ENCODE measurements at places on chromosomes 1 and 21.

DNA sequence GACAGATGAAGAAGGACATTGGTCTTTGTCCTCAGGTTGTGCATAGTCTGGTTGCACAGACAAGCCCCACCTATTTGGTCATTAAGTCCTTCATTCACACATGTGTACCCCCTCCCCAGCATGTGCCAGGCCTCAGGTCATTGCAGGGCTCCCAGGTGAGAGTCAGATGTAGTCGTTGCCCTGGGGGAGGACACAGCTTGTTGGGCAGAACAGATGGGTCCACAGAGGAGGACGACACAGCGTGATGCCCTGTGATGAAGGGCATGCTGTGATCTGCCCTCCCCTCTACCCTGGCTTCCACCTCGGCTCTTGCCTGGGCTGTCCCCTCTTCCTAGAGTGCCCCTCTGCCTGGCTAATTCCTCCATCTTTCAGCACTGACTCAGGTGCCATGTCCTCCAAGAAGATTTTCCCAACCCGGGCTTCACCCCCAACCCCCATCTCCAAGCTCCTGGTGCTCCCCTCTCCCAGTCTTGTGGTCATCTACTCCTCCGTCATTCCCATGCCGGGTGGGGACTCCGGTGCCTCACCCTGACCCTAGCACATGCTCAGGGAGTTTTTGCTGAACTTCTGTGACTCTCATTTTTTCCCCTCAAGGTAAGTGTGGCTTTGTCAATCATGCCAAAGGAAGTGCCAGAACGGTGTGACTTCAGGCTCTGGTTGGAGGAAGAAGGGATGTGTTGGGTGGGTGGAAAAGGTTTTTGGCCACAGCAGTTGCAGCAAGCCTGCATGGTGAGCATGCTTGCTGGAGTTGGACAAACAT, 220.5 kb downstream of the FOXD2 start:
- DNase-seq, result no peak

- DNase-seq, result no peak
Observed at GRCh38 chr1:1302951-1303509, 4.7 kb downstream of the ACAP3 start.

DNA sequence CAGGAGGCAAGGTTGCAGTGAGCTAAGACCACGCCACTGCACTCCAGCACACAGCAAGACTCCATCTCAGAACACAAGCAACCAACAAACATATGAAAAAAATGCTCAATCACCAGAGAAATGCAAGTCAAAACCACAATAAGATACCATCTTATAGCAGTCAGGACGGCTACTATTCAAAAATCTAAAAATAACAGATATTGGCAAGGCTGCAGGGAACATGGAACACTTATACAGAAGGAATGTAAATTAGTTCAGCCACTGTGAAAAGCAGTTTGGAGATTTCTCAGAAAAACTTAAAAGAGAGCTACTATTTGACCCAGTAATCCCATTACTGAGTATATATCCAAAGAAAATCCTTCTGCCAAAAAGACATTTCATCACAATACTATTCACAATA, 27.6 kb upstream of the POGK start:
- no peak for DNase-seq

GRCh38 chr1:247747616-247748015, 325 bp downstream of the OR14A2 start:
- no peak for DNase-seq

GRCh38 chr1:66563094-66563800, 29.3 kb downstream of the SGIP1 start:
- DNase-seq, result no peak

- DNase-seq, result no peak
Observed at GRCh38 chr1:72111662-72112061, 170.7 kb downstream of the NEGR1 start.

- DNase-seq, result no peak
Observed at GRCh38 chr1:154407198-154408091, 2.3 kb downstream of the IL6R start.

GRCh38 chr1:54551891-54552290, 3.9 kb downstream of the ACOT11 start:
- no peak for DNase-seq

DNA sequence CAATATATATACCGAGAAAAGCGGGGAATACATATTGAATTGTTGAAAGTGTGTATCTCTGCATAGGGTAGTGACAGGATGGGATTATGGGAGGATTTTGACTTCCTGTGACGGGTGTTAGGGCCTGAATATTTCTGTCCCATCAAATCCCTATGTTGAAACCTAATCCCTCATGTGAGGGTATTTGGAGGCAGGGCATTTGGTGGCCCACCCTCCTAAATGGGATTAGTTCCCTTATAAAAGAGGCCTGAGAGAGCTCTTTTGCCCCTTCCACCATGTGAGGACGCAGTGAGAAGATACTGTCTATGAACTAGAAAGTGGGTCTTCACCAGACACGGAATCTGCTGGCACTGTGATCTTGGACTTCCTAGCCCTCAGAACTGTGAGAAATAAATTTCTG, 137.3 kb downstream of the ZSCAN20 start:
- no peak for DNase-seq

- DNase-seq, result no peak
Observed at GRCh38 chr1:215345766-215346165, 221.3 kb upstream of the KCTD3 start.

DNA sequence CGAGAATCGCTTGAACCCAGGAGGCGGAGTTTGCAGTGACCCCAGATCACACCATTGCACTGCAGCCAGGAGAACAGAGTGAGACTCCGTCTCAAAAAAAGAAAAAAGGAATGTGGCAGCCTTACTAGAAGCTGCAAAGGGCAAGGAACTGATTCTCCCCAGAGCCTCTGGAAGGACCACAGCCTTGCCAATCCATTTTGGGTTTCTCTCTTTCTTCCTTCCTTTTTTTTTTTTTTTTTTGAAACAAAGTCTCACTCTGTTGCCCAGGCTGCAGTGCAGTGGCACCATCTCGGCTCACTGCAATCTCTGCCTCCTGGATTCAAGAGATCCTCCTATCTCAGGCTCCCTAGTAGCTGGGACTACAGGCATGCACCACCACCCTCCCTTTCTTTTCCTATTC, 9.9 kb upstream of the IFNGR2 start:
- no peak for DNase-seq

DNA sequence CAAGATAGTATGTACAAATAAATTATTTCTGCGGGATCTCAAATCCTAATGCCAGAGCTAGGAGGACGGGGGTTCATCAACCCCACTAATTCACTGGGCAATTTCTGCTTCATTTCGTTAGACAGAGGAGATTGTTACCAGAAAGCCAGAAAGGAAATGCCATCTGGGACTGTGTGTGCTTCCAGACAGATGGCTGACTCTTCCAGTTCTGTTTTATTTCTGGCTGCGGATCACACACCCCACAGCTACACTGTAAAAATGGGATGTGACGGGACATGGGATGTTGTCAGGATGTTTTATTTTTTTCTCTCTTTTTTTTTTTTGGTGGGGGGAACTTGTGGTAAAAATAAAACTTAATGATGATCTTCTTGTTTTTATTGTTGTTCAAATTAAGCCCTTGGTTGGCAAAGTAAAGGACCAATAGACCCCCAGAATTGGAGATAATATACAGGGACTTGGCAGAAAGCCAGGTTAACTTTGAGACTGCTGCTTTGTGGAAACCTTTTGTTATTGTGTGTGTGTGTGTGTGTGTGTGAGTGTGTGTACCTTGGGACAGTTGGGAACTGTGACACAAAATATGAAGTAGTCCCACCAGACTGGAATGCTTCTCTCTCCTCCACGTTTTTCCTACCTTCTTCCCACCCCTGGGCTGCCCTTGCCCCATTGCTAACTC, 114.5 kb downstream of the NUF2 start:
- DNase-seq, result no peak

- DNase-seq, result no peak
Observed at GRCh38 chr1:167084757-167085156, 5.4 kb downstream of the GPA33 start.

DNA sequence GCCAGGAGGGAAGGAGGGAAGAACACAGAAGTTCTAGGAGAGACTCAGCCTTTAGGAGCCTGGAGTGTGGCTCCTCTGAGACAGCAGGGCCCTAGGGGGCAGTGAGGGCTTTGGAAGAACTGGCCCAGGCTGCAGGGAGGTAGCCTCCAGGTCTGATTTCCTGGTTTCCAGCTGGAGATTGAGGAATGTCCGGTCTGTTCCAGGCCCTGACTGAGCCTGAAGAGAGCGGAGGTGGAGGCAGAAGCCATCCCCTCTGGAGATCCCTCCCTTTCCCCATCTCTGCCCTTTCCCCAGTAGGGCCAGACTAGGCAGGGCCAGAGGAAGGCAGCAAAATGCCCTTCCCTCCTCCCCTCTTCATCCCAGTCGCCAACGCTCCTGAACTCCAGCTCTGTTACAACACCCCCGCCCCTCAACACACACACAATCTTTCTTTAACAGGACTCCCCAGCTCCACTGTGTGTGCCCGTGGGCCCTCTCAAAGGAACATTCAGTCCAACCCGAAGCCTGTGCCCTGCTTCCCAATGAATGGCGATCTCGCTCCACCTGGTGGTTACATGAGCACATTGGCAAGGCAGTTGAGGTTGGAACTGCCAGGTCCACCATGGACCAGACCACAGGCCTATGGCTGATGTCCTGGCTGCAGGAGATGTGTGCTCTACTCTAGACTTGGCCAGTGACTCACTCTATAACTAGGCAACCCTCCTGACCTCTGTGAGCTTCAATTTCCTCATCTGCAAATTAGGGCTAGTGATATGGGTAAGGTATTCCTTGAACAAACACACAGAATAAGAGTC, 32.0 kb downstream of the MAP7D1 start:
- DNase-seq, result peak; percentile 86

GRCh38 chr1:116326486-116326885, 46.6 kb upstream of the ATP1A1 start:
- DNase-seq, result no peak

- no peak for DNase-seq
Observed at GRCh38 chr1:97693601-97694000, 227.2 kb downstream of the DPYD start.

- no peak for DNase-seq
Observed at GRCh38 chr1:204980840-204981405, 62.1 kb upstream of the CNTN2 start.
